ENCODE measurements at places on chromosomes 1 and 21. TPM values are rescaled to one million over a fixed set of nuclear protein-coding genes. Genes with fewer than 3 reads are reported as not detected.

GRCh38 chr1:29805896-29806160 is 569.5 kb downstream of the PTPRU start:
- DNase-seq, result no peak

DNA sequence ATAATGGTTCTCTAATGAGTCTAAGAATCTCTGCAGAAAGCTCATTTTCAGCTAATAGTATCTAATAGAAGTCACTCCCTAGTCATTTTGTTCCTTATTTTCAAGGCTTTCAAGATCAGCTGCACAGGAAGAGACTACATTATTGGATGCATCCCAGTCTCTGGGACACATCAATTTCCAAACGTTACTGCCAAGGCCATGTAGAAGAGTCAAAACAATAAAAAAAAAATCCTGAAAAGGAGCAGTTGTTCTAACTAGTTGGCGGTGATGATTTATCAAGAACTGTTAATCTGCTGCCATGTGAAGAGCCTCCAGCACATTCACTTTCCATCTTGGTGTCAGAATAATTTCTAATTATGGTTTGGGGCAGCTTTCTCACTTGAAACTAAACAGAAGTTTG is 5.7 kb downstream of the DDAH1 start:
- DNase-seq, result no peak

OR2L2 gene
- total RNA-seq, result 0.29 TPM

DNA sequence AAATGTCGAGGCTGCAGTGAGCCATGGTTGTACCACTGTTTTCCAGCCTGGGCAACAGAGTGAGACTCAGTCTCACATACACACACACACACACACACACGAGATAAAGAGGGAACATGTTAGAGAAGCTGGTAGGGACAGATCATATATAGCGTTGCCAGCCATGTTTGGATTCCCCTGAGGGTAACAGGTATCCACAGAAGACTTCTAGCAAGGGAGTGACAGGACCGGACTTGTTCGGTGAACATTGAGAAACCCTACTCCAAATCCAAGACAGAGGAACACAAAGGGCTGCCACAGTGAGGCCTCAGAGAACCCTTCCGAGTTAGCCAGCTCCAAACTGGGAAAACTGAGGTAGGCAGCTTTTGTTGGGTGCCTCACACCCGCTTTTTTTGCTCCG is 3.7 kb upstream of the SARS1 start:
- DNase-seq, result no peak

- no peak for DNase-seq
Measured at GRCh38 chr1:78291418-78291817, 199.4 kb upstream of the PTGFR start.

- no peak for DNase-seq
Measured at GRCh38 chr21:29189353-29189752, 58.9 kb downstream of the MAP3K7CL start.

DNA sequence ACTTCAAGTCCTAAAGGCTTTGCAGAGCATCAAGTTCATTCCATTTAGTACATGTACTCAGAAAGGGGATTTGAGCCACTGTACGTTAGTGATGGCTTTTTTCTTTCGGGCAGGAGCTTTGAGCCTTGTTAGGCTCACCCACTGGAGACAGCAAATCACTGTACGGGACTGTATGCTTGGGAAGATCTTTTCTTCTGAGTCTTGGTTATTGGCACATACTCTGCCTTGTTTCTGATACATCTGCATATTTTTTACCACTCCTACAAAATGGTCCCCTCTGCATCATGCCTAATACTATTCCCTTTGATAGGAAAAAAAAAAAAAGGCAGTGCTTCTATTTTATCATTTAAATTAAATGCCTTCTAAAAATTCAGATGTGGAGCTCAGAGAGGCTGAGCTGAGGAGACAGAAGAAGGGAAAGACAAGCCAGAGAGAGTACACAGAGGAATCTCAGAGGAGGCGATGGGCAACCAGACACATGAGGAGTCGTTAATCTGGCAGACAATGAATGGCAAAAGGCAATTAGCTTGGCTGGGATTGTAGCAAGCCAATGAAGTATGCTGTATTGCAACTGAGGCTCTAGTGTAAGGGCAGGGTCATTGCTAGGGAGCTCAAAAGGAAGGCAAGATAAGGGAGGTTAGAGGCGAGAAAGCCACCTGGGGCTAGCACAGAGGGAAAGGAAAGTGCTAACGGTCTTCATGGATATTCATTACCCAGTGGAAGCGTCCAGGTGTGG is 39.4 kb downstream of the PHC2 start:
- DNase-seq, result no peak

DNA sequence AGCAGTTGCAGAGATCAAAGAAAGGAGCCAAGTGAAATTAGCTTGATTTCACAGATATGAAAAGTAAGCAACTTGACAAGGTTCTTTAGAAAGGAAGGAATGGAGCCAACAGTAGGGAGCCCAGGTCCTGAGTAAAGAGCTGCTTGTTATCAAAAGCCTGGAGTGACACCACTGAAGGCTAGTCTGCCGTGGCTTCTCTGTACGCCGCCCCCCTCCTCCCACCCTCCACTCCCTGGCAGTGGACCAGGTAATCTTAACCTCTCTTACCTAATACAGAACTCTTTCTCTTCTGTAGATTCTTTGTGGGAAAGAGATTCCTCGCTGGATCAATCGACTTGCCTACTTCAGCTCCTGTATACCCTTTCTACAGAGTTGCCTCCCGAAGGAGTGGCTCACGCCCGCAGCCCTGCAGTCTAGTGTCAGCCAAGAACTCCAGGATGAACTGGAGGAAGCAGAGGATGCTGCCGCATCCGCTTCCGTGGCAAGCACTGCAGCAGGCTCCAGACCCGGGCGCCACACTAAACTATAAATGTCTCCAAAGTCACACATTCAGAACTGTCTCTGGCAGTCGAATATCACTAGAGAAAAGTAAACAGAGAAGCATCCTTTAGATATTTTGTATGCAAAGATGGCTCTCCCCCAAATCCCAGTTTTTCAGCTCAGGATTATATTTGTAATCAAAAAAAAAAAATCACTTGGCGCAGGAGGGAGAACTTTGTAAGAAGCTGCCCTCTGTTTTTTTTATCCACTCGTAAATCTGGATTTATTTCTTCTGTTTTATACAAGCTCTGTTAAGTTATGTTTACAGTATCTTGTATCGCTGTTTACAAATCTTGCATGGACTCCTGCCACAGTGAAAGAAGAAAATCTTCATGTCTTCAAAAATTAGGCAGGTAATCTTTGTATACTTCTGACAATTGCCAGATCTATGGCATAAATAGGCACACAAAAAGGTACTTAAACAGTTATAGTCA is 52.6 kb downstream of the DESI2 start:
- no peak for DNase-seq

DNA sequence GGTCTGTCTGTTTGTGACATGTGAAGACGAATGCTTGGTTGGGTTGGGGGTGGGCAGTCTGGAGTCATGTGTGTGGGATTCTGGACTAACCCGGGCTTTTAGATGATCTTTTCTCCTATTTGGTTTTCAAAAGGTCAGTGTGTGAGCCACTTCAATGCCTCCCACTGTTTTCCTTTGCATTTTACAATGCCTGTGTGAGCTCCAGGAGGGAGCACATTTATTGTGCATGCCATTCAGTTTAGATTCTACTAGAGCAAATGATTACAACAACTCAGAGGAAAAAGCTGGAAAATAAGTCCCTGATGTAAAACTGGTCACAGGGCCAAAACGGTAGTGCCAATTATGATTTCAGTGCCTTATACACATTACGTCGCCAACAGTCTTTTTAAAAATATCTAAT is 90.9 kb downstream of the LYPLAL1 start:
- no peak for DNase-seq

HTR6 gene
- total RNA-seq, result not detected

GRCh38 chr1:223006917-223007648 is 136.0 kb downstream of the TLR5 start:
- DNase-seq, result no peak

TMCC2 gene
- 0.55 TPM for total RNA-seq

- peak; percentile 80 for DNase-seq
Measured at GRCh38 chr1:58781541-58782177, 2.2 kb downstream of the JUN start.

- no peak for DNase-seq
Measured at GRCh38 chr1:16051039-16051438, 7.5 kb downstream of the CLCNKB start.

TRPM2 gene
- 10.0 TPM for total RNA-seq

DNA sequence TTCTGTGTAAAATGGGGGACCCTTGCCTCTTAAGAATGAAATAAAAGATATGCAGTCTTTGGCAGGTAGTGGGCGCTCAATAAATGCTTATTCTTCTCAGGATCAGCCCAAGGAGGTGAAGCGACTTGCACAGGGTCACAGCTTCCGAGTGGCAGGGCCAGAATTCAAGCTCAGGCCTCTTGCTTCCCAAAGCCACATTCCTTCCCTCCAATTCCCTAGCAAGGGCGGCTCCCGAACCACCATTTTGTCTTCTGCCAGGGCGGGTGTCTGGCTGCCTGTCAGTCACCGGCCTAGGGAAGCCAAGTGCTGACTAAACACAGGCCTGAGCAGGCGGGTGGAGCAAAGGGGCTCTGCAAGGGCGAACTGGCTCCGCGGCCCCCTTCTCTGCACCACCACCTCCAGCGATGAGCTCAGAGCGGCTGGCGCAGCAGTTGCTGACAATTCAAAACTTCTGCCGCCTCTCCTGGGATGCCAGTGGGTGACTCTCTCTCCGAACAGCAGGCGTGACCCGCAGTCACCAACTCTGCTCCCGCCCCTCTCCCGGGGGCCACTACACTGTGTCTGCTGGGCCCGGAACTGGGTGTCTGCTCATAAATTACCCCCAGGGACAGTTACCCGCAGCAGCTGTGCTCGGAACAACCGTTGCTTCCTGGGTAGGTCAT is 10.8 kb downstream of the GPR3 start:
- peak; percentile 73 for DNase-seq

DNA sequence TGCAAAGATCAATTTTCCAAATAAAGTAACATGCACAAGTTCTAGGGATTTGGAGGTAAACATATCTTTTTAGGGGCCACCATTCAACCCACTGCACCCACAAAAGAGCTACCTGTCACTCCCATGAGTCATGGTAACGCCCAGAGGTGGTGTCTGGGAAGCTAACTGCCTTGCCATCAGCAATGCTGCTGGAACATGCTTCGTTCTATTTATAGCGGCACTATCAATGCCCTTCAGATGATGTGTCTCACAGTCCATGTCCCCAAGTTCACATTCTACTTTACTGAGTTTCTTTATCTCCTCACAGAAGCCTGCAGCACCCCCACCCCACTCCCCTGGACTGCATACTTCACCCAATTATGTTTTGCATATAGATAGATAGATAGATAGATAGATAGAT is 95.4 kb downstream of the LPAR3 start:
- no peak for DNase-seq

GRCh38 chr1:43444836-43445235 is 8.9 kb downstream of the HYI start:
- no peak for DNase-seq

GRCh38 chr1:162983671-162984425 is 85.3 kb upstream of the RGS4 start:
- no peak for DNase-seq

DNA sequence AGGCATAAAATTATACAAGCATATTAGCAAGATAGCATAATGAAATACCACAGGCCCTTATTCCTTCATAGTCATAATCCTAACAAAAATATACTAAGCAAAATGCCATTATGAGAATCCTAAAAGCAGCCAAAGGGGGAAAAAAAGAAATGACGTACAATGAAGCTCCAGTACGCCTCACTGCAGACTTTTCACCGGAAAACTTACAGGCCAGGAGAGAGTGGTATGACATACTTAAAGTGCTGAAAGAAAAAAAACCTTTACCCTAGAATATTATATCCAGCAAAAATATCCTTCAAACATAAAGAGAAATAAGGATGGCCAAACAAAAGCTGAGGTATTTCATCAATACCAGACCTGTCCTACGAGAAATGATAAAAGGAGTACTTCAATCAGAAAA is 19.5 kb downstream of the ZNF695 start:
- no peak for DNase-seq

GRCh38 chr1:222068937-222069336 is 327.0 kb upstream of the DUSP10 start:
- DNase-seq, result no peak

E2F2 gene
- 0.52 TPM for total RNA-seq

DNA sequence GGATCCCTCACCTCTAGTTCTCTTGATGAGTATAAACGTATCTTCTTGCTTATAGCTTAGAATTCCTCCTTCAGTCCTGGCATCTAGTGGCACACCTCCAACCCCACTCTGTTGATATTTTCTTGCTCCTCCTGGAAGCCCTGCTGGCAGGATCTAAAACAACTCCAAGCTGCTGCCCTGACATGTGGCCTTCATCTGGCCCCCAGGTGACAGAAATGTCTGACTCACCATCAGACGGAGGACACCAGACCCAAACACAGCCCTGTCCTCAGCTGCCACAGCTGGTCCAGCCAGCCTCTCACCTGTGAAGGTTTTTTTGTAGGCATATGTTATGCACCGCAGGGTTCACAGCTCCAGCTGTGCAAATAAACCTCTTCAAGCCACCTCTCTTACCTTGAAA is 53.4 kb downstream of the KRTAP19-8 start:
- no peak for DNase-seq

MPZ gene
- 3.1 TPM for total RNA-seq

LRRC39 gene
- 1.8 TPM for total RNA-seq

SPATA46 gene
- not detected for total RNA-seq

DNA sequence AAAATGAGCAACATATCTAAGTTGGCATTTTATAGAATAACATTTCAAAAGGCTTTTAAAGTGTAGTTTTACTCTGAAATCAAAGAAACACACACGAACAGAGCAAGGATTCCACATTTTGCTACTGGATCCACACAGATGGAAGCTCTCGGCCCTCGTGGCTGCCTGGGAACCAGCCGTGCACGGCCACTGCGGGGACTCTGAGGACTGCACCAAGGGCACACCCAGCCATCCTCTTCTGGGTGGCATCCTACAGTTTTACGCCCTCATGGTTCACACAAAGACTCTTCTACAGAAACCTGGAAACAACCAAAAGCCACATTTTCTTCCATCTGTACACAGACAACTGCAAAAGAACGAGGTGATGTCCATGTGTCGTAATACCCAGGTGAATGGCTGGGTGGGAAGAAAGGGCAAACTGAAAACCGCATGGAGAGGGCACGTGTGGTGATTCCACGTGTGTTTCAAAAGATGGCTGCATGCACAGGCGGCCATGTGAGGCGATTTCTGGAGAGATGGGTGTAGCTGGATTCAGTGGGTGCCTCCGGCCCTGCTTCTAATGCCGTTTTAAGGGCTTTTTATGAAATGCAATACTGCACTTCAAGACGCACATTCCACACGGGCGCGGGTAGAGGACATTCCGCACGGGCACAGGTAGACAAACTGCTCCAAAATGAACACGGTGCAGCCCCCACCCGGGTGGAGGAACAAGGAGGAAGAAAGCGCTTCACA is 8.1 kb downstream of the POFUT2 start:
- peak; percentile 27 for DNase-seq

- no peak for DNase-seq
Measured at GRCh38 chr1:54567961-54568360, 19.9 kb downstream of the ACOT11 start.

DNA sequence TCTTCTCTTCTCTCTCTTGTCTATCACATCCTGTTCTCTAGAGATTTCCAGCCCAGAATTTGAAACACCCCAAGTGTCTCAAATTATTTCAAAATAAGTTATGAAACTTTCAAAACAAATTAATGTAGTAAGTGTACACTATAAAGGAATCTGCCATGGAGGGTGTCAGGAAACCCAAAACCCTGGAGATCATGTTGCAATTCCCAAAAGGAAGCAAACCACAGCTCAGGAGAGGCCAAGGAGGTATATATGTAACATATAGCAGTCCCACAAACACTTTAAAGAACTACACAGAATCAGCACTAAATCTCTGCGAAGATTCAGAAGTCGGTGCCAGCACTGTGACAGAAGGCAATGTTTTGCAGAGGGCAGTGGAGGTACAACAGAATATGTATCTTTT is 26.6 kb downstream of the PTPN14 start:
- DNase-seq, result no peak

GRCh38 chr1:235455823-235456222 is 48.4 kb downstream of the B3GALNT2 start:
- DNase-seq, result no peak

Data from ureter (tissue), 1 donor.